ENCODE measurements at places on chromosomes 3 and 15.
A peak's percentile ranks its signal among the peaks of the same experiment; 100 is the strongest.

- no peak for DNase-seq
Measured at GRCh38 chr15:66523926-66524325, 18.8 kb downstream of the ZWILCH start.

DNA sequence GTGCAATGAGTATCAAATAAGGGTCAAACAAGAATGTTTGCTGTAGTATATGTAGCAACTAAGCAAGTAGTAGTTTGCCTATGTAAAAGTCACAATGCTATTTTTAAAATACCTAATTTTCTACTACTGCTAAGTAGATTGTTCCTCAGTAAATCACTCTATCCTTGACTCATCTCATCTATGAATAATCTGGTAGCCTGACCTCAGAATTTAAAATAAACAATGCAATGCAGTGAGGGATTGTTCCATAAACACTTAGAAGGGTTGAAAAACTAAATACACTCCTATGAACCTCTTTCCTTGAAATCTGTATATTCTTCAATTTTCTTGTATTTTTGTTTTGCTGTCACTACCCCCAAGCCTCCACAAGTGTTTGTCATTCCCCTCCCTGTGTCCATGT is 253.3 kb downstream of the TBC1D5 start:
- no peak for DNase-seq

GRCh38 chr15:99073008-99073717 is 31.7 kb upstream of the SYNM start:
- DNase-seq: no peak

DNA sequence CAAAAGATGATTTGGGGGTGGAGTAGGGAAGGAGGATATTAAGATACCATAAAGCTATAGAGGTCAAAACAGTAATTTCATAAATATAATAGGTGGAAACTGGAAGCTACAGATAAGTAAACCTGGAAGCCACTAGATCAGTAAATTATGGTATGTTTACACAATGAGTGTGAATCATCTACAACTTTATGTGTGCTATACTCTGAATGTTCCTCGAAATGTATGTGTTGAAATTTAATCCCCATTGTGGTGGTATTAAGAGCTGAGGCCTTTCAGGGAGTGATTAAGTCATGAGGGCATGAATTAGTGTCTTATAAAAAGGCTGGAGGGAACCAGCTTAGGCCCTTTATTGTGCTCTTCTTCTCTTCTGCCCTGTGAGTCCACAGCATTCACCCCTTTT is 25.2 kb downstream of the EOMES start:
- DNase-seq: no peak

DNA sequence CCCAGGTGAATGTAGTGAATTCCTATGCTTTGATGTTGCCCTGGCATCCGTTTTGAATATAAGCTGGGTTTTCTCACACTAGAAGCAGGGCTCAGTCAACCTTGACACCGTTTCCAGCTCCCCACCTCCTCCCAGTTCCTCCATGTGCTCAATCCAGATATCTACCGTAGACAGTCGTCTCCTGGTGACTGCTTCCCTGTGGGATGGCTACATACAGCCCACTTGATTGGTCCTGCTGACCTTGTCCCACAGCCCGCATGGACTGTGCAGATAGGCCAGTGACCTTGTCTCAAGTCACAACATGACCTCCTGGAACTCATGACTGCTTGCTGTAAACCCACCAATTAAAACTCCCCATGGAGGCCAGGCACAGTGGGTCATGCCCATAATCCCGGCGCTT is 8.1 kb downstream of the SEMA7A start:
- DNase-seq: no peak

DNA sequence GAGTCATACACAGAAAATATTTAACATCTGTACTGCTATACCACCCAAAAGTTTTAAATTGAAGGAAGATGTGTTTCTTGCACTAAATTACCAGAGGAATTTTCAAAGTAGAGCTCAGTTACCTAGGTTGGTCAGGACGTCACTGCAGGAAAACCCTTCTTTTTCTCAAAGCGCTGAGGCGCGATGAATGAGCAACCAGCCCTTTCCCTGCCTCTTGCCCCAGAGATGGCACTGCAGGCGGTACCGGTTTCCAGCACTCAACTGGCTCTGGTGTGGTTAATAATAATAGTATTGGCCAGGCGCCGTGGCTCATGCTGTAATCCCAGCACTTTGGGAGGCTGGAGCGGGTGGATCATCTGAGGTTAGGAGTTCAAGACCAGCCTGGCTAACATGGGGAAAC is 49.3 kb downstream of the HES1 start:
- DNase-seq: no peak

DNA sequence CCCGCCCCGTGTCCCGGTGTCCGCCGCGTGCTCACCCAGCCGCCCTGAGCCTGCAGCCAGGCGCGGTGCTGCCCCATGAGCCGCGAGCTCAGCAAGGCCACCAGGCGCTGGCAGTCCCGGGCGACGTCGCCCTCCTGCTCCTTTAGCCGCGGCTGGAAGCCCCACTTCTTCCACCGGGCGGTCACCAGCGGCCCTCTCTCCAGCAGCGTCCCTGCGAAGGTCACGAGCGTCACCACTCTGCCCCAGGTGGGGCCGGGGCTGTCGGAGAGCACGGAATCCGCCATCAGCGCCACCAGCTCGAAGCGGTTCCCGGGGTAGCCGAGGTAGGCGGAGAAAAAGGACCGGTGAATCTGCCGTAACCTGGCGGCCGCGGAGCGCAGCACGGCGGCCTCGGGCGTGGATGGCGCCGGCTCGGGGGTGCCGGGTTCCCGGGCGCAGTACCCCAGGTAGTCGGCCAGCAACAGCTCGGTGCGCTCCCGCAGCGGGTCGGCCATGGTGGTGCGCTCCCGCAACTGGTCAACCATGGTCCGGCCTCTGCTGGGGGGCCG is 298 bp downstream of the BCL2L10 start:
- DNase-seq: no peak

- no peak for DNase-seq
Measured at GRCh38 chr15:101318147-101318819, 23.2 kb upstream of the SNRPA1 start.

DNA sequence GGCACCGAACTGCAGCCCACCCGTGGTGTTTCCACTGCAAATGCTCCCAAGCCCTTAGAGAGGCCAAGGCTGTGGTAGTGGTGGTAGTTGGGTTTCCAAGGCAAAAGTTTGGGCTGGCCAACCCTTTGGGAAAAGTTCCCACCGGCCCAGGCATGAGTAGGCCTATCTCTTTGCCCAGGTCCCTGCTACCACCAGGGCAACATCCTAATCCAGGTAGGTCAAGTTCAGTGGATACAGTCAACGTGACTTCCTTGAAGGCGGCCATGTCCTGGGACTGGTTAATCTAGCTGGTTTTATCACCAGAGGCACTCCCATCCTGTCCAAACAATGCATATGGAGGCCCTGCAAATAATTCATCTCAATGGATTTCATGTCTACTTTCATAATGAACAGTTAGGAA is 1.6 kb upstream of the ONECUT1 start:
- no peak for DNase-seq

- no peak for DNase-seq
Measured at GRCh38 chr3:87311309-87311708, 34.9 kb upstream of the POU1F1 start.

- peak; percentile 34 for DNase-seq
Measured at GRCh38 chr3:13452490-13453335, 27.4 kb upstream of the HDAC11 start.

DNA sequence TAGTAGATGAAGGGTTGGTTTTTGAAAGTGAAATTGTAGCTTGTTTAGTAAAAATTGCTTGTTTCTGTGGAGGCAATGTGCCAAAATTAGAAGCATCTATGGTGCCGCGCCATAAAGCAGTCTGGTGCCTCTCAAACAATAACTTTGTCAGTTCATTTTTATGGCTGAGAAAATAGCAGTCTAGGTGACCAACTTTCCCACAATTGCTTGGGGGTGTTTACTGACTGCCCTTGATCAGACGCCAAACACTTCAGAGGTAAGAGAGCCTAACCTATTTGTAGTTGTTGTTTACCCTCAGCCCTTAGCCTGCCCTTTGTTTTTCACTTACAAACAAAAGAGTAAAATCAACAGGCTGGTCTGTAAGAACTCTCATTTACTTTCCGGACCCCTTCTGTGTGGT is 174.5 kb downstream of the FNDC3B start:
- DNase-seq: no peak

DNA sequence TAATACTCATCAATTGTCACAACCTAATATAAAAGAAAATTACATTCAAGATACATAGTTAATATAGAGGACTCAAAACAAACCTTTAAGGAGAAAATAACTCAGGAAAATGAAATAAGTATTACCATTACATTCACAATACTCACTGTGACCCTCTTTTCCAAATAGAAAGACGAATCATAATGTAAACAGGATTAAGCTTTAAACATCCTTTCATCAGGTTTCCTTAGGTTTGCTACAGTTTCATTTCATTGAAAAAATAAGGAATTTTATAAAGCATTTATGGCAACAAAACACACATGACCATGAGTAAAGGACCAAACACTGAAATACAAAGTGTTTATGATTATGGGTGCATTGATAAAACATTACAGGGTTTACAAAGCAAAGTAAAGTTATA is 162.7 kb downstream of the ALCAM start:
- DNase-seq: no peak

- DNase-seq: peak; percentile 20
Measured at GRCh38 chr15:82750831-82751180, 41.1 kb upstream of the AP3B2 start.

DNA sequence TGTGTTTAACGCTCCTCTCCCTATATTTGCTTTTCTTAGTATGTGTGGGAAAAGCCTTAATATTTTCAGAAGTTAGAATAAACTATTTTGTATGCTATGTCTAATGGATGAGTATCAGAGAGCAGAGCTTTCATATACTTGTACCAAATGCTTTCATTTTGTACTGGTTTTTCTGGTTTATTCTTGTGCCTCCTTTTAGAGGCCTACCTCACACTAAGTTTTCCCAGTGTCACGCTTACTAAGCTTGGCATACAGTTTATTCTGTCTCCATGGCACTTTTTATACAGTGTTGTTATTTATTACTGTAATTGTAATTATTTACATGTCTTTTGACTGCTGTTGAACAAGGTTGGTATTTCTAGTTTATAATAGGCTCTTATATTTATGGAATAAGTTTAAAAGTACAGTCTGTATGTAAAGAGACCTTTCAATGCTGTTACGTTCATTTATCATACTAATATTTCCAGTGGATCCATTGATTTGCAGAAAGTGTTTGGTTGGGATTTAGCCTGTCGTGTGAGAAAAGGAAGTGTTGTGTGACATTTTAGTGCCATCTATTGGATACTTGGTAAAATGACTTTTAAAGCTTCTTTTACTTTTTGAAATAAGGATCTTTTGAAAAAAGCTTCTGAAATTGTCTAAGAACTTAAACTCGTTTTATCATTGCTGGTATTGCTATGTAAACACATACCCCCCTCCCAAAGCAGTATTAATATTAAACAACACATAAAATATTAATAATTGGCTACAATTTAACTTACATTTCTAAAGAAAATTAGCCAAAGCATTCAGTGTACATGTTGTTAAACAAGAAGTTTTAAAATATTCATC is 5.2 kb upstream of the EBLN2 start:
- peak; percentile 39 for DNase-seq

GRCh38 chr15:94305133-94305532 is 73.8 kb downstream of the MCTP2 start:
- DNase-seq: no peak

- no peak for DNase-seq
Measured at GRCh38 chr3:104460477-104461406, 906.0 kb upstream of the ALCAM start.
